ENCODE measurements at places on chromosomes 7 and 10. TPM values are rescaled to one million over a fixed set of nuclear protein-coding genes. Genes with fewer than 3 reads are reported as not detected.

GRCh38 chr10:938941-939678, 7.6 kb upstream of the LARP4B start:
- no peak for DNase-seq

GRCh38 chr10:46240684-46241565, 45.9 kb upstream of the ANTXRL start:
- no peak for DNase-seq

Gene NRAP
- total RNA-seq, result 0.08 TPM

- DNase-seq, result no peak
Measured at GRCh38 chr7:42661312-42661711, 250.6 kb downstream of the C7orf25 start.

Gene CYREN
- total RNA-seq, result 30.5 TPM

DNA sequence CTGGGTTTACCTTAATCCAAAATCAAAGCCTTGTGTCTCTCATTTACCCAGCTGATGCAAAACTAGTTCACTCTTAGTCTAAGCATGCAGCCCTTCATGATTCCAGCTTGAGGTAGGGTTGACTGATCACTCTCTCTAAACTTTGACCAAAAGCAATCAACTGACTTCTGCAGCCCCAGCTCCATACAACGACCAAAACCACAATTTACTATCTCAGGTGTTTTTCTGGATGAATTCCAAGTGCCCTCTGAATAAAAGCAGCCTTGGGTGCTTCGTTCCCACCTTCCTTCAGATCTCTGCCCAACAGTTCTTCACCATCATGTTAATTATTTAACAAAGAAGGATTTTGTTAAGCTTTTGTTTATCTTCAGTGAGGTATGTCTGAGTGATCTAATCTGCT, 62.6 kb downstream of the CCDC6 start:
- DNase-seq, result no peak

DNA sequence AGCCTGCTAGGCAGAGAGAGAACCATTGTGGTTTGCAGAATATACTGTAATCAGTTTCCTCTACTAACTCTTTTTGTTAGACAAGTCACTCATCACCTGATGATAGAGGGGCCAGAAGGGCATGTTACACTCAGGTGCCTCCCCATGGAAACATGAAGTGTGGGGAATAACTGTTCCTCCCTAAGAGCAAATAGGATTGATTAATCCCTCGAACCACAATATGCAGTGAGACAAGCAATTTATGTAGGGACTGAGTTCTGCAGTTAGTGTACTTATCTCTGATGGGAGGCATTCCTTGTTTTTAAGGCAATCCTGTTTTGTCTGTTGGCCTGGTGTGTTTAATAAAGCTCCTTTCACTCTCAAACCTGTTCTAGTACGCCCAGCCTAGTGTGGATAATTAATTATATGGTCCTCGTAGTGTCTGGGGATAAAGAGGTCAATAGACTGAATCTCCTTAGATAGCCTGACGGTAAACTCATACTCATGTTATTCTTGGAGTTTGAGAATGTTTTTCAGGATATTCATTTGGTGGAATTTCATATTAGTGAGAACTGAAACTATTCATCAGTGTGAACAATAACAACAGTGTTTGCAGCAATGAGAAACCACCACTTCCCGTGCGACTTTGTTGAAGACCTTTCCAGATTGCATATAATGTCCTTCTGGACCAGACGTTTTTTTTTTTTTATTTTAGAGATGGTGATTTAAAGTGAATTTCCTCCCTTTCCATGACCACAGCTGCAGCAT, 344.8 kb upstream of the FZD8 start:
- DNase-seq, result no peak

GRCh38 chr7:76315364-76315763, 12.9 kb downstream of the HSPB1 start:
- no peak for DNase-seq

GRCh38 chr7:28081016-28081415, 99.6 kb downstream of the JAZF1 start:
- no peak for DNase-seq

DNA sequence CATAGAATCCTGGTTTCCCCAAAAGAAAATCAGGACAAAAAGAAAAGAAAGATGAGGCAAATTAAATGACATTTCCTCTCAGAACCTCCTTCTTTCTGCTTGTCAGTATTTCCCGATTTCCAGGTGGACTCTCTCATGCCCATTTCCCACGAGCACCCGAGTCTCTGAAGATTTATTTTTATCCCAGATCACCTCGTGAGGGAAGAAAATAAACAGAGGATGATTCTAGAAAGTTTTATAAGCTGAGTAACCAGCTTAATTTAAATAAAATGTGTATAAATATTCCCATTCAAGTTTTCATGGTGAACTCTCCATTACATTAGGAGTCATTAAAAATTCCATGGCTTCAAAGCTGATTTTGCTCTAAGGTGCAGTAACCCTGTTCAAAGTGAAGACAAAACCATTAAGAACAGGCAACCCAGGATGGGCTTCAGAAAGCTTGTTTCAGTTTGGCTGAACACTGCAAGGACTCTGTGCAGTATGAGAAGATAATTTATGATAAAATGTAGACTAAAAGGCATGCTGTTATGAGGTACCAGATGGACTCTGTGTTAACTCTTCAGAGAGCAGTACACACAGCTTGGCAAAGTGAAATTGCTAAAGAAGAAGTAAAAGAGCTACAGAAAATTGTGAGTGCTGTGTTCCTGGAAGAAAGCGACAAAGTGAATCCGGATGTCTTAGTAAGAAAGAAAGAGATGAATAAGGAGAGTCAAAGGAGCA, 521.3 kb upstream of the LRRN3 start:
- DNase-seq, result no peak

DNA sequence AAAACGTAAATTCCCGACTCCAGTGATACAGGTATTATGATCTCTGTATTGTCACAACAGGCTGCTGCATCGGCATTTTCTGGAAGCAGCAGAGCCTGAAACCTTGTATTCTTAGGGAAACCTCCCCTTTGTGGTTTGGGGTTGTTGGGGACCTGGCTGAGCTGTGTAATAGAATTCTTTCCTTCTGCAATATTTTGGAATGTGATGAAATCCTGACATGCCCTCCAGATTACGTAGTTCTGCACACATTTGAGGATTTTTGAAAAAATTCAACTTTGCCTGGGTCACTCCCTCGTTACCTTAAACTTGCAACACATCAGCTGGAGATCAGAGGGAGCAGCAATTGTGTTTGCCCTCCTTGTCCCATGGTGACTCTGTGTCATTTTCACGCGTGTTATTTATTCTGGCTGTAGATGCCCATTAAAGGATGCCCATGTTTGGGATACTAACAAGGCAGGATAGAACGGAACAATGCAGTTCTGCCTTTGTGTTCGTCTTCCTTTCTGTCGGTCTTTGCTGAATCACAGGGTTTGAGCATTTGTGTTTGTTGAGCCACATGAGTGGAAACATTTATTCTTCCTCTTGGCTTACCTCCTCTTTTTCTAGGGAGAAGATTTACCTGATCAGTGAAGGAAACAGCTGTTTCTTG, 181.7 kb downstream of the TCF7L2 start:
- no peak for DNase-seq

Gene OPN4
- total RNA-seq, result not detected

GRCh38 chr7:41969561-41970105, 266.7 kb upstream of the INHBA start:
- DNase-seq, result no peak

Gene NRP1
- total RNA-seq, result 3.1 TPM

Gene CCDC7
- total RNA-seq, result 31.3 TPM

GRCh38 chr7:86793136-86793535, 149.4 kb downstream of the GRM3 start:
- no peak for DNase-seq

DNA sequence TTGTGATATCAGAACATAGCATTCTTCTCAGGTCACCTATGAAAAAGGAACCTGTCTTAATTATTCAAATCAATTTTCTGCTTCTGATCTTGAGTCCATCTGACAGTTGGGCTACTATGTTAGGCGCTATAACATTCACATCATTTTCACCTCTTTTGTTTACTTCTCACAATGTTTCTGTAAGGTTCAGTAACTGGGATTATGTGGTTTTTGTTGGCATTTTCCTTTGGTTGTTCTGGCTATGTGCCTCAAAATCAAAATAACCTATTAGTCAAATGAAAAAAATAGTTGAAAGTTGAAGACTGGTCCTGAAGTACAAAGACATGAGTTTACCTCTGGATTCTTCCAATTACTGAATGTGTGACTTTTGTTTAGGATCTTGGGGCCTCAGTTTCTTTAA, 221.3 kb upstream of the SMIM30 start:
- DNase-seq, result no peak

Gene GPR37
- total RNA-seq, result 13.3 TPM

GRCh38 chr7:66729274-66729673, 11.3 kb upstream of the RABGEF1 start:
- no peak for DNase-seq

GRCh38 chr7:3175285-3175902, 125.7 kb upstream of the SDK1 start:
- no peak for DNase-seq

DNA sequence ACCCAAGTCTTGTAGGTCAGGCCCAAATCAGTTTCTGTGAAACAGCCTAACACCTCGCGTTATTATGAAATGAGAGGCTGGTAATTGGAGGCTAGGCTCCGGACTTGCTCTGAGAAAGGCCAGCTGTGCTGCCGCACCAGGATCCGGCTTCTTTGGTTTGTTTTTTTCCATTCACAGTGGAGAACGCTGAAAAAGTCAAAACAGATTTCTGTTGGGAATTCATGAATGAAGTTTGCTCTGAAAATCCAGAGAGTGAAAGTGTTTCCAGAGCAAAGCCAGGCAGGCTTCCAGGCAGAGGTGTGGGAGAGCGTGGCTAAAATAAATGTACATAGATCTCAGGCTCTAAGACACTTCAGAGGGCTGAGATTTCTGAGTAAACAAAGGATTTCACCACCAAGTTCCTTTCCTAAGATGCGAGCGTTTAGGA, 240.1 kb downstream of the TRIL start:
- no peak for DNase-seq

DNA sequence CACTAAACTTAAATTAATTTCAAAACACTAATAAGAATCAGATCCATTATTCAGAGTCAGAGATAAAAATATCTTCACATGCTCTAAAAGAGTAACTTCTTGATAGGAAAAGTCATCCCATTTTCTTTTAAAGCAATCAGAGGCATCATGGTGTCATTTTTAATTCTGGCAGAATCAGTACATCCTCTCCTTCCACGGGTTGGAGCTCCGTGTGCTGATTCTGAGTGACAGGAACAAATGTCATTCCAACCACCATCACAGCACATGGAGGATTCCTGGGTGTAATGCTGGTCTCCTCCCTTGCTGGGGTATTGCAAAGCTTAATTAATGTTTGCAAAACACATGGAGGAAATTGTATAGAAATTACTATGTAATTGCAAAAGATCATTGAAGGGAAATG, 114.5 kb upstream of the IMMP2L start:
- DNase-seq, result no peak

Gene NAPEPLD
- 8.4 TPM for total RNA-seq

DNA sequence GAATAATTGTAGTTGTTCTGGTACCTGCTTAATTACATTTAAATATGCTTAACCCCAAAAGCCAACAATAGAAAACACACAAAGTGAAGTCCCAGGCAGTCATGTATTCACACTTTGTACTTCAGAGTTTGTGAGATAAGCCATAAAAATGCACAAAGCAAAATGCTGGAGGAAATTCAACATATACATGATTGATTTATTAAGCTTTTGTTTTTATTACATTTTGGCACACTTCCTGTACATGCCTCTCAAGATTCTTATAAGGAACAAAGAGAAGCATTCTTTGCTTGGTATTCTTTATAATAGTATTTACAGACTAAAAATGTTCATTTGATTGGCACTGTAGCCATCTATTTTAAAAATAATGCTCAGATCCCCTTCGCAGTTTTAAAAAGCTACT, 107.7 kb upstream of the ANK3 start:
- no peak for DNase-seq

DNA sequence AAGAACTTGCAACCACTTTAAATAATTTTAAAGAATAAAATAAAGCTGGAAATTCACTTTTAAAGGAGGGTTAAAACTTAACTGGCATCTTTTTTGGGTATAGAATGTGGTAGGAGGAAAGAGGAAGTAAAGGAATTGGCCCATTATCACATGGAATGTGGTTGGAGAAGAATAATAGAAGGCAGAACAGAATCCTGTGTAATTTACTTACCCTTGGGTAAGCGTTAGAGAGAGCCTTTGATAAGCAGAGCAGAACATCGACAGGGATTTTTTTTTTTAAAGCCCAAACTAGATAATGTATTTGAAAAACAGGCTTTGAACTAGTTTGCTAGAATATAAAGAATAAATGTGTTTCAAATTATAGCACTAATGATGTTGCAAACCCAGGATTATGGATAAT, 199.8 kb upstream of the KIAA1217 start:
- DNase-seq, result no peak

Gene OPN1SW
- not detected for total RNA-seq

GRCh38 chr7:100575206-100575631, 1.5 kb upstream of the SAP25 start:
- DNase-seq, result no peak

DNA sequence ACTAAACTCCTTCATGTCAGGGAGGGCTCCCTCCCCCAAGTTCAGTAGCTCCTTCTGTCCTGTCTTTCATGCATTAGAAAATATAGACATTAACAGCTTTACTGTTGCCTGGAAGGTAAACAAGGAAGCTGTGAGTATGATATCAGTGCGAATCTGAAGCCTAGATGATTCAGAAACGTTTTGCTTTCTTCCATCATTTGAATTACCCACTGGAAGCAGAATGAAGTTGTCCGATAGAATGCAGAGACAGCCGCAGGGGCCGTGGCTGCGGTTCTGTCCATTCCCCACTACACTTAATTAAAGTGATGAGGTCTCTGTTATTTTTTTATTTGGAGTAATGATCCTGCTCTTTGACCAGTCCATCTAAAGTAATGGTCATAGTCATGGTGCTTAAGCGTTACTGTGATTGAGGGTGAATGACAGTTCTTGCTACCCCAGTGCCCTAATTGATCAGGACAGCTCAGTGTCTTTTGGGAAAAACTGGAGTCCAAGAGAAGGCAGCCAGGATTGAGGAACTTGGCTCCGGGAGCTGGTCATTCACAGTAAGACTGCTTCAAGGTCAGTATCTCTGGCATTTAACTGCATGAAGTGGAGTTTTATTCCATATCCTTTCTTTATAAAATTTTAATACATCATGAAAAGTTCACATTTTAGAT, 69.9 kb downstream of the PTPRE start:
- no peak for DNase-seq

- no peak for DNase-seq
Measured at GRCh38 chr10:31975157-31975765, 46.6 kb upstream of the ARHGAP12 start.

- no peak for DNase-seq
Measured at GRCh38 chr7:94029976-94030375, 25.8 kb upstream of the BET1 start.

Gene MYPN
- total RNA-seq, result not detected

Data from esophagus squamous epithelium (tissue), 5 donors.